H1 (cell line): ENCODE measurements at places on chromosomes 12 and 14.

DNA sequence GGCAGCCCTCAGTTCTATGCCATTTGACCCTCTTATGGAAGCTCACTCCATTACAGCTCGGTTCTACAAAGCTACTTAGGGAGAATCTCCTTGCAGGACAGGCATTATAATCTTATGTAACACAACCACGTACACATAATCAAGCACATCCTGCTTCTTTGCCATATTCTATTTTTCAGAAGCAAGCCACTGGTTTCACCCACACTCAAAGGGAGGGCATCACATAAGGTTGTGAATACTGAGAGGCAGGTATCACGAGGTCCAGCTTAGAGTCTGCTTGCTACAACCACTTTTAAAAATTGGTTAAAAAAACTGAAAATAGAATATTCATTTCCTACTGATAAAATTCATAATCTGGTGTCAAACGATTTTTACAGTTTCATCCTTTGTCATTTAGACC is 589.2 kb downstream of the SLC16A7 start:
- DNase-seq, result no peak

DNA sequence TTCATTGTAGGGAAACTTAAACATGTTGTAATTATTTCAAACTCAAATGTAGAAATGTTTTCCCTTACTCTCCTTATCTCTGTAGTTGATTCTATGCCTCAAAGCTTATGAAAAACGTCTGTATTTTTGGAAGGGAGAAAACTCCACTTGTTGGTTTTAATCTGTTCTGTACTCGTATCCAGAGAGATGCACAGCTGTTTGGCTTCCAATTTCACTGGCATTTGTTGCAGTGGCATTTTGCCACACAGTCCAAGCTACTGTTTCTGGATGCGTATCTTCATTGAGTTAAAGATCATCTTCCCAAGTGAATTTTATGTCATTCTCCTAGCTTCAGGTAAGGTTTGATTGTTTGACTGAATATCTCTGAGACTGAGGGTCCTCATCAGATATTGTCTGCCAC is 481.4 kb downstream of the TRHDE start:
- no peak for DNase-seq

GRCh38 chr12:3526776-3527175 is 35.8 kb downstream of the PRMT8 start:
- no peak for DNase-seq

DNA sequence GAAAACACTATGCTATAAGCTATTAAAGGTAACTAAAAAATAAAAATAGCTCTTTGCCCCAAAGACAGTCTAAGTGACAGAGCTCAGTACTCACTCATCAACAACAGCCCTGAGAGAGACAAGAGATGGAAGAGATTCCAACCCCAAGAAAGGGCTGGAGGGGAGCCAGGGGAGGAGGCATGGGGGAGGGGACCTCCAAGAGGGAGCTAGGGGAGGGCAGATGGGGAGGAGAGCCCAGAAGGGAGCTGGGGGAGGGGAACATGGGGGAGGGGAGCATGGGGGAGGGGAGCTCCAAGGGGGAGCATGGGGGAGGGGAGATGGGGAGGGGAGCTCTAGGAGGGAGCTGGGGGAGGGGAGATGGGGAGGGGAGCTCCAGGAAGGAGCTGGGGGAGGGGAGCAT is 7.7 kb downstream of the SSH1 start:
- DNase-seq, result no peak

- no peak for DNase-seq
Measured at GRCh38 chr12:54740882-54741281, 92.7 kb upstream of the DCD start.

DNA sequence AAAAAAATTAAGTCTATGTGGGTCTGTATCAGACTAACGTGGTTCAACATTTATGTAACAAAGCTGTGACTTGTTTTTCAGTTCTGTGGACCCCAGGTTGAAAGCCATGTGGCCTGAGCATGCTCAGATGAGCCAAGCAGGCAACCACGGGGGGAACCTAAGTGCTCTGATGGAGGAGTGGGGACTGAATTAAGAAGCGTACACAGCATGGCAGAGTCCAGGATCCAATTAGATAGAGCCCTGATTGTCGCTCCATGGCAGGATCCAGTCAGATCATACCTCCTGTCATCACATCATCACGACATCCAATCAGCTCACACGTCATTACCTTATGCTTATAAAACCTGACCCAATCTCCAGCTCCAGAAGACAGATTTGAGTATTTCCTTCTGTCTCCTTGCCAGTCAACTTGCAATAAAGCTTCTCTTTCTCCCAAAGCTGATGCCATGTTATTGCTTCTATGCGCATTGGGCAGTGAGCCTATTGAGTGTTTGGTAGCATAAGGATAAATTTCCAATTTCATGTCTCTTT is 1013.1 kb upstream of the TMEM132C start:
- no peak for DNase-seq

GRCh38 chr12:101327546-101327945 is 47.6 kb downstream of the UTP20 start:
- no peak for DNase-seq

GRCh38 chr12:68739891-68740290 is 6.1 kb upstream of the SLC35E3 start:
- DNase-seq, result no peak

GRCh38 chr12:2668816-2669215 is 126.0 kb upstream of the FKBP4 start:
- DNase-seq, result no peak

- DNase-seq, result no peak
Measured at GRCh38 chr12:5201554-5202218, 158.0 kb downstream of the KCNA5 start.

GRCh38 chr12:68780731-68781130 is 27.2 kb upstream of the MDM2 start:
- no peak for DNase-seq

DNA sequence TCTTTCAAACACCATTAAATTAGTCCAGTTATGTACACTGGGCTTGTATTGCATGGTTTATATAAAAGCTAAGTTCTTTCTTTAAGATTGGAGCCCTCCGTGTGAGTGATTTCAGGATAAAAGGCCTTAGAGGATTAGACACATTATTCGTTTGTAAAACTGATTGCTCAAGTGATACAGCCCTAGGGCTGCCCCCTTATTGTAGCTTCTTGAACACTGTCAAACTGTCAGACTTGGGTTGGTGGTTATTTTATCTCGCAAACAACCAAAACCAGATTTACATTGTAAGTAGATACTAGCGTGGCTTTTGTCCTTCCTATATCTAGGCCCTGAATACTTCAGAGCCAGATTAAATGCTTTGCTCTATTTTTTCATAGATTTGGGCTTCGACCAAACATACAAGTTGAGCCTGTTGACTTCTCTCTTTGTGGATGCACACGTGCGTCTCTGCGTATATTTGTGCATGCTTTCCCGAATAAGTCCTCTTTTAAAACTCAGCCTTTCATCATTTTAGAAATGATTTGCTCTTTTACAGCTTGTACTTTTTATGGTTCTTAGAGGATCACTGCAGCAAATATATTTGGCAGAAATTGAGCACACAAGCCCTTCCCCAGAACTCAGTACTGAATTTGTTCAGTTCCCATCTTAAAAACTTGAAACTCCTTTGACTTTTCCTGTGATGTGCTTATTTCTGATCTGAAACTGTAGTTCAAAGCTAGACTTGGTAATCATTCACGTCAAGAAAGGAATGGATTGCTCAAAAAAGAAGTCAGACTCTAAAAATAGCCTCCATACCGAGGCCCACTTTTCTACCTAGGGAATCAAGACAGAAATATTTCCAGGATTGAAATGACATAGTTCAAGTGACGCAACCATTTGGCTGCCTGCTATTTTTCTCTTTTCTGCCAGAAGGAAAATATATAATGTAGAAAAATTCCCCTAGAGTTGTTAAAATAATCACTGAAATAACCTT is 129.5 kb downstream of the ETV6 start:
- DNase-seq, result no peak

GRCh38 chr12:54026640-54027441 is 1.4 kb upstream of the HOXC6 start:
- DNase-seq, result no peak

DNA sequence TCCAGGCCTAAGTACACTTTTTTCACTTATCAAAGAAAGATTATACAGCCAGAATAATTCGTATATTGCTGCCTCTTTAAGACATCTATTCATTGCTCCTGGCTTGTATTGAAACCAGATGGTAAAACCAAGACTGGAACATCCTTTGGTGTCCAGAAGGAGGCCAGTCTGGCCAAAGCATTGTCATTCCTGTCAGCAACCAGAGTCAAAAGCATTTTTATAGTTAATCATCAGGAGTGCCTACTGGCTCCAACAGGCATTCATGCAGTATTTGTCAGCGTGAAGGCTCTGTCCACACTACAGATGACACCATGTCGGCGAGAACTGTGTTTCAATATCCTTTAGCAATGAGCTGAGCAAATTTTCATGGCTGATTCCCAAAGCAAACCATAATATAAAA is 118.0 kb upstream of the G2E3 start:
- DNase-seq, result no peak

DNA sequence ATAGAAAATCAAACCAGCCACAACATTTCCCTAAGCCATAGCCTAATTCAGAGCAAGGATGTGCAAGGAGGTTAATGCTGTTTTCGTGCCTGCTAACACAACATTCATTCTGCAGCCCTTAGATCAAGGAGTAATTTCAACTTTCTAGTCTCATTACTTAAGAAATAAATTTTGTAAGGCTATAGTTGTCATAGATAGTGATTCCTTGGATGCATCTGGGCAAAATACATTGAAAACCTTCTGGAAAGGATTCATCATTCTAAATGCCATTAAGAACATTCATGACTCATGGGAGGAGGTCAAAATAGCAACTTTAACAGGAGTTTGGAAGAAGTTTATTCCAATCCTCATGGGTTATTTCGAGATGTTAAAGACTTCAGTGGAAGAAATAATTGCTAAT is 283.2 kb downstream of the RPAP3 start:
- no peak for DNase-seq

- no peak for DNase-seq
Measured at GRCh38 chr12:120468821-120469449, 613 bp downstream of the SRSF9 start.

DNA sequence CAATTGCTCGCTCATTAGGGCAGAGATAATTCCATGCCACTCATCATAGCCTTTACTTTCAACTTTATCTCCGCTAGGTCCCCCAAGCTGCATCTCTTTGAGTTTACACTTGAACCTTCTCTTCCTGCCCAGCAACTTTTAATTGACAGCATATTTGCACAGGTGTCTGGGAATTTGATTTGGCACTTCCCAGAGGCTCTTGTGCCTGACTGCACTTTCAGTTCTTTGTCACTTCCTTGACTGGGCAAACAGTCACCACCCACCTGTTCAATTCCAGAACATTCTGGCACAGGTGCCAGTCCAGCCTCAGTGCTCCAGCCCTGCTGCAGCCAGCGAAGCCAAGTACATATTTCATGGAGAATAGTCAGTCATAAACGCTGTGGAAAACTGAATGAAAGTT is 110.1 kb upstream of the LRIG3 start:
- DNase-seq, result no peak

DNA sequence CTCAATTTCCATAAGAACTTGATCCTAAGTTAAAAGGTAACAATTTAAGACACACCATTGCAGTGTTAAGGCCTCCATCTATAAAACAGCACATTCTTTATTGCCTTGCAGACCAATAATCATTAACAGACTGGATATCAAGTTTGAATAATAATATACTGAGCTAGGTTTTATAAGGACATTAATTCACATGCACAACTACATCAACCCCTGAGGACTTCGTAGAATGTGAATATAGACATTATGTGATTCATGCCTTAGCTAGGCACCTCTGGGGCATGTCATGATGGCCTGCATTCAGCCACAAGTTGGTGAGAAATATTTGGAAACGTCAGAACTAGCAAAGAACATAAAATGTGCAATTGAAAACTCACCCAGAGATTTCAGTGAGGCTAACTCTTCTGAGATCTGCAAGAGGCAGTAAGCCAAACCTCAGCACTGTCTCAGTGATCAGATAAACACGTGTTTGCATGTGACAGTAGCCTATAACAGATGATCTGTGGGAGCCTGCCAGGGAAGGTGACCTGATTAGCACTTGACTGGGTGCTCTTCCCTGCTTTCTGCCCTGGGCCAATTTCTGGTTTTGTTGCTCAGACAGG is 492.2 kb downstream of the FLRT2 start:
- no peak for DNase-seq

- no peak for DNase-seq
Measured at GRCh38 chr12:102302553-102302952, 104.9 kb upstream of the PMCH start.

GRCh38 chr14:102486513-102487203 is 22.9 kb downstream of the ANKRD9 start:
- DNase-seq, result no peak

DNA sequence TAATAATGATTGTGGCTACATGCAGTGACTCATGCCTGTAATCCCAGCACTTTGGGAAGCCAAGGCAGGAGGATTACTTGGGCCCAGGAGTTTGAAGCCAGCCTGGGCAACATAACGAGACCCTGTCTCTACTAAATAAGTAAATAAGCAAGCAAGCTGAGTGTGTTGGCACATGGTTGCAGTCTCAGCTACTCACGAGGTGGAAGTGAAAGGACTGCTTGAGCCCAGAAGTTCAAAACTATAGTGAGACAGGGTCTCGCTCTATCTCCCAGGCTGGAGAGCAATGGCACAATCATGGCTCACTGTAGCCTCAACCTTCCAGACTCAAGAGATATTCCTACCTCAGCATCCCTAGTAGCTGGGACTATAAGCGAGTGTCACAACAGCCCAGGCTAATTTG is 64.7 kb downstream of the RPS6KA5 start:
- no peak for DNase-seq

- no peak for DNase-seq
Measured at GRCh38 chr14:59897757-59898383, 22.1 kb upstream of the LRRC9 start.

GRCh38 chr14:31194095-31194494 is 13.5 kb downstream of the HECTD1 start:
- no peak for DNase-seq

- no peak for DNase-seq
Measured at GRCh38 chr12:12441843-12442461, 85.1 kb downstream of the BORCS5 start.

GRCh38 chr12:79932357-79932756 is 2.5 kb downstream of the PPP1R12A start:
- no peak for DNase-seq

- DNase-seq, result no peak
Measured at GRCh38 chr12:110941391-110941790, 21.0 kb upstream of the MYL2 start.

- DNase-seq, result no peak
Measured at GRCh38 chr12:118361092-118361404, 11.7 kb downstream of the TAOK3 start.

GRCh38 chr12:95424271-95424994 is 49.5 kb upstream of the METAP2 start:
- no peak for DNase-seq

- DNase-seq, result no peak
Measured at GRCh38 chr14:98160901-98161300, 1111.1 kb downstream of the BCL11B start.
